ENCODE measurements at places on chromosomes 12 and 14.

DNA sequence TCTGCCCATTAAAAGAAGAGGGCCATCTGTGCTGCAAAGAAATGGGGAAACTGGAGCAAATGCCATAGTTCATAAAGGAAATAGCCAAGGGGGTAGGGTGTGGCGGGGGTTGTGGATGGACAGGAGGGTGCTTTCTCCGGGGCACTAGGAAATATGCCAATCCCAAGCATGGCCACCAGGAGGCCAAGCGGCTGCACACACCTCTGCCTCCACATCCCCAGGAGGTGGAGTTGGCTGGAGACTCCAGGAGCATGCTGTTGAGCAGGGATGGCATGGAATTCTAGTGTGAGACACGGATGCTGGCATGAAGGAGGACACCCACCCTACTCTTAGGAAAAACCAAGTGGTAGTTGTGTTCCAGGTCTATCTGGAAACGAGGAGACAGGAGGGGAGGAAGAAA, 25.2 kb downstream of the NID2 start:
- DNase-seq = peak; percentile 59

DNA sequence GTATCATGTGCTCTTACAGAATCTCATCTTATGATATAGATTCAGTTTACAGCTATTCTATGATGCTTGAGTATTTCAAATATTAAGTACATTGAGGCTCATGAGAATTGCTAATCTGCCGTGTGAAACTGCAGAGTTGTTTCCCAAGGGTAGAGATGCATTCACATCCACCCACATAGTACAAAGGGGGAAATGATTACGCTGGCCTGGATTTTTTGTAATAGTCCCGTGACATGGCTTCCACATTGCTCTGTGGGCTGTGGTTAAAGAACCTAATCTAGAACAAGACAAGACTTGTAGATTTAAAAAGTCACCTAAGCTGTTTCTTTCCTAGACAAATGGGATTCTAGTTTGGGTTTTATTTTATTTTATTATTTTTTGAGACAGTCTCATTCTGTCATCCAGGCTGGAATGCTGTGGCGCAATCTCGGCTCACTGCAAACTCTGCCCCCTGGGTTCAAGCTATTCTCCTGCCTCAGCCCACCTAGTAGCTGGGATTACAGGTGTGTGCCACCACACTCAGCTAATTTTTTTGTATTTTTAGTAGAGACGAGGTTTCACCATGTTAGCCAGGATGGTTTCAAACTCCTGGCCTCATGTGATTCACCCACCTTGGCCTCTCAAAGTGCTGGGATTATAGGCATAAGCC, 13.0 kb upstream of the RIOX1 start:
- no peak for DNase-seq

- DNase-seq = peak; percentile 29
Observed at GRCh38 chr12:73057428-73057827, 785.3 kb downstream of the TRHDE start.

DNA sequence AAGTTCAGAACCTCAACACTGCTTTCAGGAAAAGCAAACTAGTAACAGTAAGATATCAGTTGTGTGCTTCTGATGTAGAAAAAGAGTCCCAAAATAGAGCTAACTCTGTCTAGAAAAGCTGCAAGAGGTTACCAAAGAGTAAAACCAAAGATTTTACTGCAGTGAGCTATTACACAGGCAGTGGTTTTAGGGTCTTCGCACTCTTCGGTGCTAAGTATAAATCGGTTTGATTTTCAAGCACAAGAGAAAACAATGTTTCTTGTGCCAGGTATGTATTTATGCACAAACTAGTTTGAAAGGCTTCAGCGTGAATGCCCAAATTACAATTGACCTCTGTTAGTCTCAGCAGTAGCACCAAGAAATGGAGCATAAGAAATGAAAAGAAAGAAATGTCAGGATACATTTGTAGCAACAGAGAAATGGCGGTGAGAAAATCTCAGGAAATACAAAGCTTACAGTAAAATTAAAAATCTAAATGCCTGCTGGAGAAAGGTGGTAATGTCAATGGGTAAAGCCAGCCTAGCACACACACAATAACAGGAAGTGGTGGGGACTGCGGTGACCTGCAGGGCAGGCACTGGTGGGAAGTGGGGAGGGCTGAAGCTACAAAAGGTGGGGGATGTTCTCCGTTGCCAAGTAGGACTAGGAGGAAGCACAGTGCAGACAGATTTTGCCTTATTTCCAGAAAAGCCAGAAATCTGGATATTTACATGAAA, 18.0 kb upstream of the DYRK2 start:
- DNase-seq = no peak

- DNase-seq = peak; percentile 34
Observed at GRCh38 chr12:98126637-98127335, 388.6 kb upstream of the TMPO start.

GRCh38 chr12:8991371-8992345, 2.3 kb downstream of the KLRG1 start:
- DNase-seq = no peak

DNA sequence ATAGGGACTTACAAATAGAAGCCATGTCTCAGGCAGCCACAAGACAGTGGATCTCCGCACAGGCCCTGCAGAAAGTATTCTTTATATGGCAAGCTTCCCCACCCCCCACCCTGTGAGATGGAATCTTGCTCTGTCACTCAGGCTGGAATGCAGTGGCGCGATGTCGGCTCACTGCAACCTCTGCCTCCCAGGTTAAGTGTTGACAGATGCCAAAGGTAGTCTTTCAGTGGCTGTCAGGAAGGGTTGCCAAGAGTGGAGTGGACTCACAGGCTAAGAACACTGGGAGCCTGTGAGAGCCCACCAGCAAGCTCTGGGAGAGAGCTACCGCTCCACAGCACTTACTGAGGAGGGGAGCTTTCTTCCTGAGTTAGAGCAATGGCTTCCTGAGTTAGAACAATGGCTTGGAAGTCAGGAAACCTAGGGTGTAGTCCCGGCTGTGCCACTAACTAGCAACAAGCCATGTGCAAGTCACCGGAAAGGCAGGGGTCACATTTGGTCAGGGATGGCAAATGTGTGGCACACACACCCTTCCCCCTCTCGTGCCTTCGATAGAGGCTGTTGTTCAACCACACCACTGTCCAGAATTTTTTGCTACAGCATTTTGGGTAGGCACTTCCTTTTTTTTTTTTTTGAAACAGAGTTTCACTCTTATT, 2.6 kb downstream of the RNASE1 start:
- DNase-seq = peak; percentile 81

- DNase-seq = peak; percentile 79
Observed at GRCh38 chr14:90495357-90496276, 98.8 kb downstream of the CALM1 start.

DNA sequence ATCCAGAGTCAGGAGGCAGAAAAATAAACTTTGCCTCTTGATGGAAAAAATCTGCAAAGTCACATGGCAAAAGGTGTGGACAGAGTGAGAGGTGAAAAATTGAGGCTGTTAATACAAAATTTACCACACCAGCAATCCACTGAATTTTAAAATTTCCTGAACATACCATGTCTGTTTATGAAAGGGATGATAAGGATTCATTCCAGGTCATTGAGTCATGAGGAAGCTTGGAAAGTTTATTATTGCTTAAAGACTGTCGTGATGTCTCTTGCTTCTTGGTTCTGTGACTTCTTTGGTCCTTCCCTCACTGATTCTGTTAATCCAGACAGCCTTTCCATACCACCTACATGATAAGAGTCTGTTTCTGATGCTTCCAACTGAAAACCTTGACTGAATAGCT, 73.2 kb downstream of the TTC6 start:
- no peak for DNase-seq

- no peak for DNase-seq
Observed at GRCh38 chr14:35553808-35554207, 19.8 kb downstream of the INSM2 start.

DNA sequence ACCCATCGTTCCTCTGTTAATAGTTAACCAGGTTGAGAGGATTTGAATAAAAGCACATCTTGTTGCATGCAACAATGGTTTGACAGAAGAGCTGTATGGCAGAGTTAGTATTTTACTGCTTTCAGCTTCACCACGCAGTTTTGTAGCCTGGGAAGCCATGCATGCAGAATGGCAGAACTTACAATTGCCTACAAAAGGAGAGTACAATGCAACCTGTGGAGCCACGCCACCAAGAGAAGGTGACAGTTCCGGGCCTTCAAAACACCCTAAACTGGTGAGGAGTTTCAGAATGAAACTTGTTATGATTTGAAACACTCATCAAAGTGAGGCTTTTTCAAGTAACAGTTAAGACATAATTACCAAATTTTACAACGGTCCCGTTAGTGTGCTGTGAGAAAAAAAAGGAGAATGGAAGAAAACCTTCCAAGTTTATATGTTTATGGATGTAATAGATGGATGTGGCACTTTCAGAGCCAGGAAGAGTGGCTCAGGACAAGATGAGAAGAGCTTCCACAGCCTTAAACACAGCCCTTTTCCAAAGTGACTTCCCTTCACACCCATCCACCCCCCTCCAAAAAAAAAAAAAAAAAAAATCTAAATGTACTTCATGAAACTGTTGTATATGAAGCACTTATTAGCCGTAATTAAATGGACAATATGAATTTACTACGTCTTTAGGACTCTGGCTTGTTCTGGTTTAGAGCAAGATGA, 158.7 kb downstream of the EGLN3 start:
- DNase-seq = no peak

- no peak for DNase-seq
Observed at GRCh38 chr14:23566778-23567185, 809 bp downstream of the AP1G2 start.

GRCh38 chr12:55966408-55967281, at the start of gene CDK2:
CDK2 (plus strand) TSS chr12:55966830; CDS start chr12:55967009, 179 bp downstream.
- peak; percentile 91 for DNase-seq

DNA sequence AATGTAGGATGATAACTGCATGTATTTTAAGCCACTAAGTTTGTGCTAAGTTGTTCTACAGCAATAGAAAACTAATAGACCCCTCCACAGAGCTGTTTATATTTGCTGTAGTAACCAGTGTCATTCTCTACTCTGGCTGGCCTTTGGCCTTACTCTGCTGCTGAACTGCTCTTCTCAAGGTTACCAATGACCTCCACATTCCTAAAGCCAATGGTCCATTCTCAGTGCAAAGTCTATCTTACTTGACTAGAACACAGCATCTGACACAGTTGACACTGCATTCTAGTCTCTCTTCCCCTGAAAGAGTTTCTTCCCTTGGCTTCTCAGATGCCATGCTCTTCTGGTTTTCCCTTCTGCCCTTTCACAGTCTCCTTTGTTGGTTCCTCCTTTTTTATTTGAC, 154.8 kb upstream of the CRY1 start:
- DNase-seq = no peak

GRCh38 chr14:85762526-85762925, 232.6 kb downstream of the FLRT2 start:
- DNase-seq = no peak

DNA sequence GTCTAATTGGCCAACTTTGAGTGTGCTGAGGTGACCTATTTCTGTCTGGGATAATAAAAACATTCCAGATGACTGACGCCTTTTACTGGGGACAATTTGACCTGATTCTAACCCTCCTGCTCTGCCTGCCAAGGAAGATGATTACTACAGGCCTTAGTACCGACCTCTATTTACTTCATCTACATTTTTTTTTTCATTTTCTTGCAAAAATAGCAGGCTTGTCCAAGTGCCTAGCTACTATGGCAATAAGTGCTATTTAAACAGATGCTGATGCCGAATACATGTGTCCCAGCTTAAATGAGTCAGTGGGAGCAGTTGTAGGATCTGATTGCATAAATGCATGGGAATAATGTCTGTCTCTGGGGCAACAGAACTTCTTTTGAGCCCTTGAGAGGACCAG, 254.3 kb downstream of the RGS6 start:
- DNase-seq = no peak

DNA sequence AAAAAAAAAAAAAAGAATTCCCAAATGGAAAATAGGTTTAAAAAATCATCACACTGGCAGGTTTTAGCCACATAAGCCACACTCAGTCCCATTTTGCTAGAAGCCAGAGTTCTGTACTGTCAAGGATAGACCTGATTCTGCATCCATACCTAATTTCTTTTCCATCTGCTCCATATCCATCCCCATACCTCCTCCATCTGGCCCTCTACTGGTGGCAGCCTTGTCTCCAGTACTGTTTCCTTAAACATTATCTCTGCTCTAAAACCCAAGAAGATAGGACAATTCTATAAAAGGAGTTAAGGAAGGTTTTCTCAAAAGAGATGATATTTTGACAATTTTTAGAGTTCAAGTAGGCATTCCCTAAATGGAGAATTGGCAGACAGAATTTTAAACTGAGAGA, 26.0 kb upstream of the RXYLT1 start:
- DNase-seq = no peak

- no peak for DNase-seq
Observed at GRCh38 chr12:93580682-93581081, 8.2 kb downstream of the SOCS2 start.

GRCh38 chr12:81992461-81992860, 233.3 kb upstream of the PPFIA2 start:
- DNase-seq = peak; percentile 39

DNA sequence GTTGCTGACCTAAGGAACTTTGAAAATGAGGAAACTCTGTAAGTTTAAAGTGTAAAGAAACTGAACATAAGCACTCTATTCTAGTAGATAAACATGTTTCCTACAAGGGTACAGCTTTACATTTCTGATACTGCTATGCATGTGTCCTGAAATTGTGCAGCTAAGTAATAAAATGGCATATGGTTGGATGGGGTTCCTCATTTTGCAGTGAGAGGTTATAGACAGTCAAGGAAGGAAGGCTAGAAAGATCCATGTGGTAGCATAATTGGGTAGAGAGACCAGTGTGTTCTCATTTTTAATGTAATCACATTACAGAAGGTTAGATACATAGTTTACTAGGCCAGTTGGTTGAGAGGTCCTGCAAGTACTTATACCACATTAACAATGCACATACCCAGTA, 477.0 kb downstream of the TMEM121 start:
- no peak for DNase-seq

GRCh38 chr12:3452348-3452747, 38.7 kb upstream of the PRMT8 start:
- DNase-seq = no peak

DNA sequence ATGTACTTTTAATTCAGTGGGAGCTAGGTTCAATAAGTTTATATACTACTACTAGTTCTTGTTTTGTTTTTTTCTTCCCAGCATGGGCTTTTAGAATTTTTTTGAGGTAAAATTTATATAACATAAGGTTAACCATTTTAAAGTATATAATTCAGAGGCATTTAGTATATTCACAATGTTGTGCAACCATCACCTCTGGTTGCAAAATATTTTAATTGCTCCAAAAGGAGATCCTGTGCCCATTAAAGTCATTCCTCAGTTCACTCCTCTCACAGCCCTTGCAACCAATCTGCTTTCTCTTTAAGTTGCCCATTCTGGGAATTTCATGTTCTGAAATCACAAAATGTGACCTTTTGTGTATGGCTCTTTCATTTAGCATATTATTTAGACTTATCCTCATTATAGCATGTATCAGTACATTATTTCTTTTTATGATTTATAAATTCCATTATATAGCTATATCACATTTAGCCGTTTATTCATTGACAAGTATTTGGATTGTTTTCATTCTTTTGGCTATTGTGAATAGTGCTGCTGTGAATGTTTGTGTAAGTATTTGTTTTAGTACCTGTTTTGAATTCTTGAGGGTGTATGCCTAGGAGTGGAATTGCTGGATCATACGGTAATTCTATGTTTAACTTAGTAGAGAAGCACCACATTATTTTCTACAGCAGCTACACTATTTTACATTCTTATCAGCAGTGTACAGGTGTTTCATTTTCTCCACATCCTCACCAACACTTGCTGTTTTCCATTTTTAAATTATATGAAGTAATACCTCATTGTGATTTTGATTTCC, 59.1 kb downstream of the ARHGAP5 start:
- no peak for DNase-seq

Measured in Caco-2 (cell line).